Effector memory CD4-positive, alpha-beta T cell (primary cell): ENCODE measurements at places on chromosomes 1 and 21.

DNA sequence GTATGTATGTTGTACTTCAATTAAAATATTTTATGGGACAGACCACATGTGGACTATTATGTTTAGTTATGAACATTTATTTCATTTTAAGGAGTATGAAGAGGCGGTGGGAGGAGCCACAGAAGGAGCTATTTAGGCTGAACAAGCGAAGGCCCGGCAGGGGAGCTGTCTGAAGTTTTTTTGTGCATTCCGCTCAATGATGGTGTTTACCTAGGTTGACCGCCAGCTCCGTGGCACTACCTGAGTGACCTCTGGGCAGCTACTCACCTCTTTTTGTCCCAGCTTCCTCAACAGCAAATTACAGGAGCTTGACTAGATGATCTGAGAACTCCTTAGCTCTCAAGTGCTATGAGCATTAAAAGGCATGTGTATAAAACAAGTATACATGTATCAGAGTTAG lies 32.7 kb upstream of the C1orf198 start:
- DNase-seq, result no peak

DNA sequence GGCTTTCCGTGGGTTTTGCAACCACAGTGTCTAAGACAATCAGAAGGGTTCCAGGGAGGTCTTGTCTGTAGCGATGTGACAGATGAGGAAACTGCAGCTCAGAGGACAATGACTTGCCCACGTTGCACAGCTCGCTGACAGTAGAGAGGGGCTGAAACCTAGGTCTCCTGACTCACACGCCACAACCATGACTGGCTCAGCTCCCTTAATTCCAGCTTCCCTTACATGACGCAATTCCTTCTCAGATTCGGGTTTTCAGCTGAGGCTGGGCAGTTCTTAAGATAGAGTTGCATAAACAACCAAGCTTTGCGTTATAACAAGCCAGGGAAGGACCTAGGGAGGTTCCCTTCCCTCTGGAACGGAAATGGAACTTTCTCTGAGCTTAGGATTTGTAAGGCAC lies 36.3 kb downstream of the DHCR24 start:
- DNase-seq, result no peak

- DNase-seq, result no peak
These were observed at the start of gene RNF223 for GRCh38 chr1:1073743-1074587. Gene RNF223 (minus strand): TSS chr1:1074306. CDS start chr1:1072566, 1,740 bp downstream.

- no peak for DNase-seq
These were observed 66.1 kb downstream of the TTC3 start for GRCh38 chr21:37139154-37139553.

GRCh38 chr1:69171248-69171647 lies 396.5 kb upstream of the LRRC7 start:
- DNase-seq, result no peak

GRCh38 chr1:29176576-29176975 lies 5.1 kb downstream of the SRSF4 start:
- DNase-seq, result no peak
